SK-N-SH treated with all-trans-retinoic acid at 6 μM for 48 hours (cell line): ENCODE measurements at places on chromosomes 11 and 22.

GRCh38 chr22:26762503-26763472, 105.4 kb downstream of the MIAT start:
- no peak for ATAC-seq

GRCh38 chr22:38730411-38730871, 24.7 kb downstream of the GTPBP1 start:
- no peak for ATAC-seq

- ATAC-seq, result no peak; the same call in 2 of the 3 replicates
Observed at GRCh38 chr11:434496-434895, 7.3 kb downstream of the ANO9 start.

DNA sequence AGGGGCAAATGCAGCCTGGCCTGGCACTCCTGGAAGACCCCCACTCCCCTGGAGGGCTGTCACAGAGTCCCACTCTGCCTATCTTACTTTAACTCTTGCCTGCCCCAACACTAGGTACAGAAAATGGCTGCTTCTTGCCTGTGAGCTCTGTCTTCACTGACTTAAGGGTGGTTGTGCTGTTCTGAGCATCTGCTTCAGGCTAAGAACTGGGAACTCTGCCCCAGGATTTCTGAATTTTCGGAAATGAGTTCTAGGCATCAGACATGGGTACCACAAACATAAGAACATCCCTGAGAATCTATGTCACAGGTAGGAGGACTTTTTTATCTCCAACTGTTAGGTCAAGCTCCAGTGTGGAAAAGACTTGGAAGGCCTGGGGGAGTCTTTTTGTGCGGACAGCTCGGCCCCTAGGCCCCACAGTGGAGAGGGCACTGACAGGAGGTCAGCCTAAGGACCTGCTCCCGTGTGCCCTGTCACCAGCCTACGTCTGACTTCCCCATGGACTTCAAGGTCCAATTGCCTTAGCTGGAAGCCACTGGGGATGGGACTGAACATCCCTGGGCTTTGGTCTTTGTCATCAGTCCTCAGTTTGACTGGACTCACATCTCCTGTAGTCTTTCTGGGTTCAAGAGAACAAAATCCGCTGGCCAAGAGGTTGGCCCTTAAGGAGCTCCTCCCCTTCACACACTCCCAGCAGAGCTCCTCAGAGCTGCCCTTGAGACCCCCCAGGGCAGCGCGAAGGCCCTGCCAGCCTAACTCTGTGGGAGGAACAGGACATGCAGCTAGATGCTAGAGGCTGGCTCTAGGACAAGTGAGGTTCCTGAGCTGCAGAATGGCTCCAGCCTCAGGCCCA, 31.9 kb downstream of the PPP2R1B start:
- peak; percentile 1; the same call in 2 of the 3 replicates for ATAC-seq

- no peak for ATAC-seq
Observed at GRCh38 chr11:37710031-37710430, 1112.0 kb upstream of the RAG2 start.

DNA sequence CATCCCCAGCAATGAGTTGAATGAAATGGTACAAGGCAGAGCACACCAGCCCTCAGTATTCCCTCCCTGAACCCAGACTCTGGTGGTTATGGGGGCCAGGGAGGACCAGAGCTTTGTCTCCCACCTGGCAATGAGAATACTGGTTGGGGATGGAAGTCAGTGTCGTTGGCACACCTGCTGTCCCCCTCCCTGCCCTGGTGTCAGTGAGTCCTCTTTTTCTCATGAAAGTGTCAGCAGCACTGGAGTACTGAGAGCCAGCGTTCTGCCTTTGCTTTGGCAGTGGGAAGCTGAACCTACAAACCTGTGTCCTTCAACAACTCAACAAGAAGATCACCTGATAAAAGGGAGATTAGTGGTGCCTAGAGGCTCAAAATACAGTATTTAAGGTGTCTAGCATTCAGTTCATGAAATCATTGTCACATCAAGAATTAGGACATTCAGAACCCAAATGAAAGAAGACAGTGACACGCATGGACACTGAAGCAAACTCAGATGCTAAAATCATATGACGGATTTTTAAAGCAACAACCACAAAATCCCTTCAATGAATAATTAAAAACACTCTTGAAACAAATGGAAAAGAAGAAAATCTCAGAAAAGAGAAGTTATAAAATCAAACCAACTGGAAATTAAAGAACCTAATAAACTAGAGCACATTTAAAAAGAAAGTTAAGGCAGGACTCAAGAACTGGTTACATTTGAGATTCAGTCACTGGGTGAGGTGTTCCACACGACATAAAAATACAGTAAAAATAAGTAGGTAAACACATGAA, 77.5 kb upstream of the VPREB1 start:
- no peak for ATAC-seq

- peak; percentile 46 for ATAC-seq
Observed at GRCh38 chr11:96149743-96150555, 193.0 kb downstream of the MAML2 start.

- no peak for ATAC-seq
Observed at GRCh38 chr11:15233371-15234165, 118.8 kb downstream of the INSC start.

DNA sequence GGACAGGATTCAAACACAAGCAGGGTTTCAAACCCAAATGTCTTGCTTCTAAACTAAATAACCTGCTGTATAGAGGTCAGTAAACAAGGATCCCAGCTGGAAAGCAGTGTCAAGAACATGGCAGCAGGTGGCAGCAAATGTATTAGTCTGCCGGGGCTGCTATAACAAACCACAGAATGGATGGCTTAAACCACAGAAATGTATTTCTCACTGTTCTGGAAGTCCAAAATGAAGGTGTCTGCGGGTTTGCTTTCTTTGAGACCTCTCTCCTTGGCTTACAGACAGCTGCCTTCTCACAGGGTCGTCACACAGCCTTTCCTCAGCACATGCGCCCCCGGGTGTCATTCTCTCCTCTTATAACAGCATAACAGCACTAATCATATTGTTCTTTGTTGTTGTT, 65.1 kb upstream of the LRRC55 start:
- peak; percentile 89 for ATAC-seq

DNA sequence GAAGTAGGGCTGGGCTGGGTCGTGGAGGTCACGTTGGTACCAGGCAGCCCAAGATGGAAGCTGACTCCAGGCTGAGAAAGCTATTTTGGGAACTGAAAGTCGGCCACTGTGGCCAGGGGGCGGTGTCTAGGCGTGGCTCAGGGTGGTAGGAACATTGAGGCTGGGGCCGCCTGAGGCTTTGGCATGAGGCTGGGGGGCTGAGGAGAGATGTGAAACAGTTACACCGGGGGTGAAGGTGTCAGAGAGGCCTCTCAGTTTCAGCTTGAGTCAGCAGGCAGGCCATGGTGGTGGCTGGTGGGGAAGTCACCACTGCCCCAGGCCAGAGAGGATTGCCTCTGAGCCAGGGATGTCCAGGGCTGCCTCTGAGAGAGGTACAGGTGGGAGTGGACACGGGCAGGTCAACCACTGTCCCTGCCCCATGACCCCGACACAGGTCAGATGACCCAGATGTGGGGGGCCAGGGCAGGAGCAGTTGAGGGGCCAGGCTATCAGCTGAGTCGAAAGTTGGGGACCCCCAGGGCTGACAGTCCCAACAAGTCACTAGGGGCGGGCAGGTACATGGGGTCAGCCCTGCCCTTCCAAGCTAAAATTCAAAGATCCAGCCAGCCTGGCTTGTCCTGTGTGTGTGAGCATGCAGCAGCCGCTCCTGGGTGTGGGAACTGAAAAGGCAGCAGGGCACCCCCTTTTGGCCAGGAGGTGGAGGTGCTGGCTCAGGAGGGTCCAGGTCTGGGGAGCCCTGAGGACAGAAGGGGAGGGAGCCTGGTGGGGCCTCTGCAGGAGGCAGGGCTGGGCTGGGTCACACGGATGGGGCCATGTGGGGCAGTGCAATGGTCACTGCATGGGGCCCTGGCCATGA, 7.2 kb downstream of the KCNK7 start:
- peak; percentile 86 for ATAC-seq

- peak; percentile 42 for ATAC-seq
Observed at GRCh38 chr22:49971232-49972162, 10.9 kb downstream of the PIM3 start.

GRCh38 chr11:124890683-124891372, 6.8 kb downstream of the ROBO4 start:
- no peak for ATAC-seq

DNA sequence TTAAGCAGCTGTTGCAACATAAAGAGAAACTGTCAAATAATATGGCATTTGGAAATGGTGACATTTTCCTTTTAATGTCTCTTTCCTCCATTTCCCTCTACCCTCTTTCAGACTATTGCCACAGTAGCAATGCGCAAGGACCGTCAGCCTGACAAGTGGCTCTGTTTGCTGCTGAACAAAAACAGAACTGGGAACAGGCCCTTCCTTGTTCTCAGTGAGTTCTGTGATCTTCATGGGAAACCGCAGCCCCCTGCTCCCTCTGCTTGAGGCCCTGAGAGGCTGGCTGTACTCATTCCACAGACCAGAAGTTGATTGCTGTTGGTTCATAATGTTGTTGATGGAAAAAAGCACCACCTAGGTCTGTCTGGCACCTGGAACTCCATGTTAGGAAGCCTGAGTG, 559.7 kb downstream of the OPCML start:
- ATAC-seq, result no peak

DNA sequence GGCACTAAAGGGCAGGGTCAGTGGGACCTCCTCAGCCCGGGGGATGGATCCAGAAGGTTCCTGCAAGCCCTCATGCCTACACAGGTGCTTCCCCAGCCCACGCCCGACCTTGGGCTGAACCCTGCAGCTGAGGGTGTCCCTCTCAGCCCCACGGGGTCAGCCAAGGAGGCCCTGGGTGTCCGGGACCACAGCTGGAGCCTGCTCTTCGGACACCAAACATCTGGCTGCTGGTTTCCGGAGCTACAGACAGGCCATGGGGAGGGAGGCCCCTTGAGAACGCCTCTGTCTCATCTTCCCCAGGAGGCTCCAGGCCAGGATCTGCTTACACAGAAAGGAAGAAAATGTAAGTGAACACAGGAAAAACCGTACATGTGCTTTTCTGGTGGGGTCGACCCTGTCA, 355.7 kb downstream of the MN1 start:
- no peak for ATAC-seq

DNA sequence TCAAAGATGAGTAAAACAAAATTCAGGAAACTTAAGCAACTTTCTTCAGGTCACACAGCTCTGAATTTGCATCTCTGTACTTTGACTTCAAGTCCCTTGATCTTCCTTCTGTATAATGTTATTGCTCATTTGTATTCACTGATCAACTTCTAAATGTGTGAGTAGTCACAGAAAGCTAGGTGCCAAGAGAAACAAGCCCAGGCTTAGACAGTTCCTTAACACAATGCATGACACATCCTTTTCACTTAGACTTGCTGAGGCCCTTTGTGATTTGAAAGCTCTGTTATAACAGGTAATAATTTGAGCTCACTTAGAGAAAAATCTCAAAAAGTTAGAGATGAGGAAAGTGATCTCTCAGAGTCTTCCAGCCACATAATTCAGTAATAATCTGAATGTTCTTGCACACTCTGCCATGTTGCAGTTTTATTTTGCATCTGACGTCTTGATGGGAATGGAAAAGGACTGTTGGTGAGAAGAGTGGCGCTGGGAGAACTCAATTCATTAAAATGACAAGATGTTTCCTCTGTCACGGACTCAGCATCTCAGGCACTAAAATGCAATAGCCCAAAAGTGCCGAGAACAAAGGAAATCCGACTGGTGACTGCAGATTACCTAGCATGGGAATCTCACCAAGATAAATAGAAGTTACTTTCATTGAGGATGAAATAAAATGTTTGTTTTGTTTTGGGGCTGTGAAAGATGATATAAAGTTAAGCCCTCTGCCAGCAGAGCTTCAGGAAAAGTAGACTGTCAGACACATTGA, 665.3 kb downstream of the OPCML start:
- no peak for ATAC-seq

GRCh38 chr11:12103411-12104225, 6.8 kb upstream of the MICAL2 start:
- peak; percentile 20 for ATAC-seq

GRCh38 chr11:106344394-106344793, 266.9 kb downstream of the AASDHPPT start:
- peak; percentile 82 for ATAC-seq

DNA sequence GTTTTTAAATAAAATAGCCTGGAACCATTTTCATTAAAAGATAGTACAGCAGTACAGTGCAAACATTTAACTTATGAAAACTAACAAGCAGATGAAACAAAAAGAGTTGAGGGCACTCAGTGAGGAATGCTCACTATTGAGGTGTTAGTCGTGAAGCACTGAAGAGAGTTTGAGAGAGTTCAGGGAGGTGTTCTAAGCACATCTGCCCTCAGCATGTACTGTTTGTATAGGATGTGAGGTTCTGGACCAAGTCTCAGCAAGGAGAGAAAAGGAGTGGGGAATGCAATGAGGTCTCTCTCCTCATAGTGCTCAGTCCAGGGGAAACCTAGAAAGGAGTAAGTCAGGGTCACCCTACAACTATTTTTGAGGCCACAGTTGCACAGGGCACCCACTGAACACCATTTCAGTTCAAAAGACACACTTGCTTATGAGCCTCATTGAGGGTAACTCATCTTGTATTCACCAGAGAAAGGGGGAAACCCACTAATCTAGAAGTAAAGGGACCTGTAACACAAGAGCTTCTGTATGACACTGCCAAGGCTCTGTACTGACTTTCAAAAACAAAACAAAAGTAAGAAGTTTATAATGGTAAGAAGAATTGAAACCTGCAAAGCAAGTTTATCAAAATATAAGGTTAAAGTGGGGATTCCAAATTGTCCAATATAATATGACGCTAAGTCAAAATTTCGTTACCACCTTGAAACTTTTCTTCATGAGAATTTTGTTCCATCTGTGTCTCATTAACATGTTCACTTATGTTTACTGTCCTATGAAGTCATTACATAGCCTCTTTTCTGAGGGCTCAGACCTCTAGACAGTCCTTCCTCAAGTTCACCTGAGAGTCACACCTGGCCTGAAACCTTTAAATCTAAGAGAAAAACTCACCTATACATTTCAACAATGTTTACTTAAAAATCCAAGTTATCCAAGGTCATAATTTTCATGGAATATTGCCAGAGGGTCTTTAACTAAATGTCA, 275.3 kb downstream of the ETS1 start:
- ATAC-seq, result no peak

GRCh38 chr22:32216911-32217310, 12.0 kb upstream of the RFPL2 start:
- no peak for ATAC-seq

- ATAC-seq, result no peak
Observed at GRCh38 chr11:77999446-78000030, 5.1 kb upstream of the INTS4 start.
